ENCODE measurements at places on chromosomes 2 and 18.
A peak's percentile ranks its signal among the peaks of the same experiment; 100 is the strongest.

DNA sequence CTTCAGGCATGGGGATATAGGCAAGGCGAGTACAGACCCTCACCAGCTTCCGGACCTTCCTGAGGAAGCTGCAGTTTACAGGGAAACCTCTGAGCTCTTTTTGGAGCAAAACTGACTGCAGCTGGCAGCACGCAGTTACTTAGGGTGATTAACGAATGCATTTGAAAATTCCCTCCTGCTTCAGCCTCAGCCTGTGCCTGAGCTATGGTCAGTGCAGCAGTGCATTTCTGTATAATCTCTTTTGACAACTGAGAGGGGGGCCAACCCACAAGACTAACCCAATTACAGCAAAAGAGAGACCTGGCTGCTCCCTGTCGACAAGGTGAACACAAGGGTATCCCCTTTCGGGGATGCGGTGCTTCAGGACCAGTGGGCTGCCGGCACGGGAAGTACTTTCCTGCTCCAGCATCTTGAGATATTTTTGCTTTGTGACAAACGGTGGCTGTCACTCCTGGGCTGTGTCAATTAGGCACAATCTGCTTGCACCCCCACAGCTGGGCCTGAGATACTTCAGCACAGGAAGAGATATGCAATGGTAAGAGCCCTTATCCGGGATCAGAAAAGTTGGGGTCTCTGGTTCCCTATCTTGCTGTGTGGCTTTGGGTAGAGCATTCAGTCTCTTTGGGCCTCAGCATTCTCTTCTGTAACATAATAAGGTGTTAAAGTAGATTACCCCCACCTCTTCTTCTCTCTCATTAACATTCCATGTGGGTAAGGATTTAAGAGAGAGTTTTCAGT lies 141.0 kb downstream of the TMEM17 start:
- DNase-seq: no peak

DNA sequence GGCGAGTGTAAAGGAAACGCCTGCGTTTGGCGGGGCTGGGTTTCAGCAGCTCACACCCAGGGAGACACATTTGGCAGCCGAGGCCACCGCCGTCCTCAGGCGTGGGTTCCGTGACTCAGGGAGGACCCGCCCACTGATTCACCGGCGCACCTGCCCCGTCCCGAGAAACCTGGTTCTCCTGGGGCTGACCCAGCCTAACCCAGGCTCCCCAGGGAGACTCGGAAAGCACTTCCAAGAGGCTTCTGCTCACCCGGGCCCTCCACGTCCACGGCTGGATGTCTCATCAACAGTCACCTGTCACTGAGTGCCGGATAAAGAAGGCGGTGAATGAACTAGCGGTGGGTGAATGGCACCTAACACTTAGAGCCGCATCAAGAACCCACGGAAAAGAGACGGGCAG lies 126.4 kb upstream of the CTDP1 start:
- DNase-seq: no peak

GRCh38 chr2:233223059-233223894 lies 28.2 kb upstream of the ATG16L1 start:
- DNase-seq: no peak

DNA sequence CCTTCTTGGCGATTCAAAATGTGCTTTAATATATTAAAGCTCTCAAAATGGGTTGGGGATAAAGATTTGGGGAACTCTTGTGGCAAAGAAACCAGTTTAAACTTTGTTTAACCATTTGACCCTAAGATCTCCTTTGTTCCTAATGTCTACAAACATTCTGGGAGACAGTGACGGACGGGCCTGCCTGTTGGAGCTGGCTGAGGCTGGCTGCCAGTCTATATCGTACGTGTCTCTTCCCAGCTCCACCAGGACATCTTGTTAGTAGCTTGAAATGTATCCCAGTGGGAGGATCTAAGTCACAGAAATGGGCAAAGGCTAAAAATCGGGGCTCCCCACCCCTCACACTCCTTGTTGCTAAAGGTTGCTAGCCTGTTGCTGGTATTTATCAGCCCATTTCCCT lies 30.7 kb downstream of the ZNF532 start:
- DNase-seq: no peak

DNA sequence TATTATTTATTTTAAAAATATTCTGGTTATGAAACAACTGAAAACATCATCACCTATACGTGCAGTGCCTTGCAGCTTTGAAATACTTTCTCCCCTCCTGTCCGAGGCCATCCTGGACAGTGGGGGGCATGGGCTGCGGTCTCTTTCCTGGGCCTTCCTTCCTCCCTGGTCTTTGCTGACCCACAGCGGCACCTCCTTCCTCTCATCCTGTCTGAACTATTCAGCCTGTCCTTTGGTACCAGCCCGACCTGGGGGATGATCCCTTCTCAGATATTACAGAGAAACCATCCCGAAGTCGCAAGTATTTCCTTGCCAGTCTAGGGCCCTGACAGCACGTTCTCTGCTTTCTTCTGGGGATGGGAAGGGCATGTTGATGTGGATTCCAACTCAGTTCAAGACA lies 736.6 kb upstream of the HS6ST1 start:
- no peak for DNase-seq

DNA sequence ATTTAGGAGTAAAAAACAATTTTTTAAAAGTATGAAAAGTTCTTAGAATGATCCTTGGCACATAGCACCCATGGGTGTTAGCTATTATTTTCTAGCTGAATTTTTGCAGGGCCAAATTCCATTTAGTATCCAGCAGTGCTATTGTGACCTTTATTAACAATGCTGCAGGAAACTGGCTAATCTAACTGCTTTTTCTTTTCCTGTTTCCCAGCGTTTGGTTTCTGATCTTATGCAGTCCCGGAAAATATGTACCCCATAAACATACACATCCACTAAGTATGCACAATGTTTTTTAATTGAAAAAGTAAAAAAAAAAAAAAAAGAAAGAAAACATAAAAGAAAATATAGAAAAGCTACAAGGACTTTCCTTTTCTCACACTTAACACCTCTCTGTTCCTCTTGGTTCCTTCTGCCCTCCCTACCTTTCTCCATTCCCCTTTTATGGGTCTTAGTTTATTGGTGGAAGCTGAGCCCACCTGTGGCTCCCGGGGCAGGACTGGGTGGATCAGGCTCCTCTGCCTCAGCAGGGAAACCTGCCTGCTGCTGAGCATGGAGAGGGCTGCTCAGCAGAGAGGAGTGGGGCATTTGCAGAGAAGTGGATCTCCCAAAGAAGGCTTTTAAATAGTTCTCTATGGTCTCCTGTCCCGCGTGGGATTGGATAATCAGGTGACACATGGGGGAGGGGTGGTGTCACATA lies 9.3 kb upstream of the SLC16A14 start:
- DNase-seq: no peak

DNA sequence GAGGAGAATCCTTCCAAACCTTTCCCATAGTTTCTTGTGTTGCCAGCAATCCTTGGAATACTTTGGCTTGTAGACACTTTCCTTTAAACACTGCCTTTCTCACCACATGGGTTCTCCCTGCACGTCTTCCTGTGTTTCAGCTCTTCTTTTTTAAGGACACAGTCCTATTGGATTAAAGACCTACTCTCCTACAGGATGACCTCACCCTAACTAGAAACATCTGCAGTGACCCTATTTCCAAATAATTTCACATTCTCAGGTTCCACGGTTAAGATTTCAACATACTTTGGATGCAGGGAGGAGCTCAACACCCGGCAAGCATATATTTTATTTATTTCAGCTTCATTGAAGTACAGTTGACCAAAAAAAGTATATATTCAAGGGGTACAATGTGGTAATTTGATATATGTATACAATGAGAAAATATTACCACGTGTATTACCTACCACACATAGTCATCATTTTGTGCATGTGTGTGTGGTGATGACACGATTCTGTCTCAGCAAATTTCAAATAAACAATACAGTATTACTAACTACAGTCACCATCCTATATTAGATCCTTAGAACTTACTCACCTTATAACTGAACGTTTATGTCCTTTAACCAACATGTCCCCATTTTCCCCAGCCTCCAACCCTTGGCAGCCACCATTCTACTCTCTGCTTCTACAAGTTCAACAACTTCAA lies 745.0 kb downstream of the CBLN2 start:
- no peak for DNase-seq

GRCh38 chr2:105438104-105438929 lies 39.5 kb upstream of the FHL2 start:
- peak; percentile 96 for DNase-seq

DNA sequence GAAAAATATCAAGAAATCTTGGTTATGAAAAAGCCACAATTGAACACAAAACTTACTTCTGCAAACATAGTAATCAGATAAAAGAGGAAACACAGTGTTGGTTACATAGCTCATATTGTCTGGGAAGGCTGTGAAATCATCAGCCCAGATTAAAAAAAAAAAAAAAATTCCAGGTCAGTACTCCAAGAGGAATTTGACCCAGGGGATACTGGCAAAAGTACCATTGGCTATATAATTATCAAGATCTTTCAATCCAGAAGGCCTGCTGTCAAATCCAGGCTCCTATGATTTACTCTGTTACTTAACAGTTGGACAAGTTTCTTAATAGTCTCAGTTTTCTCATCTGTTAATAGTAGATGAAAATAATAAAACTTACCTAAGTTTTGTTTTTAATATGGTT lies 12.9 kb upstream of the IKZF2 start:
- no peak for DNase-seq

DNA sequence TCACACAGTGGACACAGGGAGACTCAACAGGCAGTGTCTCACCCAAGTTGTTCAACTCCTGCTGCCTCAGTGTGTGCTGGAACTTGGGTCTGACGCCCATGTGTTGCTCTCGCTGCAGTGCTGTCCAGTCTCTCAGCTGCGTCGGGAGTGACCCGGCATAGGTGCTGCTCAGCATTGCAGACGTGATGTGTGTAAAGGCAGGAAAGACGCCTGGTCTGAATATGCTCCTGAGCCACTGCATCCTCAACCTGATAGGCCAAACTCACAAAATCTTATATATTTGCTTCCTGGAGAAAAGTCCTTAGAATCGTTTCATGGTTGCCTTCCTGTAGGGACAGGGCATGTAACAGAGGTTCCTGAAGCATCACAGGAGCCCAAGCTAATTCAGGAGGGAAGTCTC lies 152.9 kb downstream of the INSIG2 start:
- no peak for DNase-seq

DNA sequence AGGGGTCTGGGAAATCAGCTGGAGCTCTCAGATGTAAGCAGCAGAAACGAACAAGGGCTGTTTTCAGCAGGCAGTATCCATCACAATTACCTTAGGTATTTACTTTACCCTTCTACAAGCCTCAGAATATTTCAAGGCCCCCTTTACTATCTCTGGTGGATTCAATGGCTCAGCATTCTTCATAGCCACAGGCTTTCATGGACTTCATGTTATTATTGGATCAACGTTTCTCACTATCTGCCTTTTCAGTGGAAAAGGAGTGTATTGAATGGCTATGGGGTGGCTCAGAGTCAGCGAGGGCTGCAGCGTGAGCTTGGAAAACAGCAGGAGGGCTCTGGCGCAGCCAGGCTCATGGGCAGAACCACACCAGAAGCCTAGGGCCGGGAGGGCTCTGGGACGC lies 16.6 kb upstream of the CHRNA1 start:
- no peak for DNase-seq

DNA sequence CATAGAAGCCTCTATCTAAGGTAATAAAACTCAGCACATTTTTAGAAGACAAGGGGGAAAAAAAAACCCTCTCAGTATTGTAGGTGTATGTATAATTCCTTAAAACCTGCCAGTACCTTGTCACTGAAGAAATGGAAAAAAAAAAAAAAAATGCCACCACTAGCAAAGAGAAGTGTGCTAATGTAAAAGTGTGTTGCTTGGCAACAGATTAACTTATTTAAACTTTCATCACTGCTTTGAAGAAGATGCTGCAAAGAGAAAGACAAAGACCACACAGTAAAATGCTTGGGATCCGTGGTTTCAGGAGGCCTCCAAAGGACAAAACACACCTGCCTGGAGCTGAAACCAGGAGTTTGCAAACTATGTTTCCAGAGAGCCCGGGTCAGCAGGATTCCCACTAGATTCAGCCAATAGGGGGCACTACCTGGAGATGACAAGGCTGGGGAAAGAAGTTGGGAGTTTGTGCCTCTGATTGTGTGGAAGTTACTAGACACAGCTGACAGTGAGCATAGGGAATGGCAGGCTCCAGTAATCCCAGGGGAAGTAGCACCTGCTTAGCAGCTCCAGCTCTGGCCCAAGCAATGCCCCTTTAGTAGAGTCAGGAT lies 169.1 kb upstream of the TRIB2 start:
- DNase-seq: no peak

GRCh38 chr2:101762451-101763171 lies 65.1 kb downstream of the MAP4K4 start:
- peak; percentile 52 for DNase-seq

DNA sequence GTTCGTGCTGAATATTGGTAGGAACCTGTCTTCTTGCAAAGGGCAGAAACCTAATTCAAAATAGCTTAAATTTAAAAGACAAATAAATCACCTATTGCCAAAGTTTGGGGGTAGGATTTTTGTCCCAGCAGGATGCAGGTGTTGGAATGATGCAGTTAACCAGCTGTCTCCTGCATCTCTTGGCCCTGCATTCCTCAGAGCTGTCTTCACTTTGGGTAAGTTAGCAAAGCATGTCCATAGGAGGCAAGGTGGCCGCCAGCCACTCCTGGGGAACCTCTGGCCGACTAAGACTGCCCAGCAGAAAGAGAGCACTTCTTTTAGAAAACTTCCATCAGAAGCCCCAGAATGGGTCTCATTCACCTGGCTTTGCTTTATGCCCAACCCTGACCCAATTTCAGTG lies 20.5 kb upstream of the NYAP2 start:
- no peak for DNase-seq

GRCh38 chr2:221156062-221156734 lies 415.9 kb downstream of the EPHA4 start:
- no peak for DNase-seq

- peak; percentile 78 for DNase-seq
Measured at GRCh38 chr2:214649440-214650205, 159.9 kb downstream of the BARD1 start.

DNA sequence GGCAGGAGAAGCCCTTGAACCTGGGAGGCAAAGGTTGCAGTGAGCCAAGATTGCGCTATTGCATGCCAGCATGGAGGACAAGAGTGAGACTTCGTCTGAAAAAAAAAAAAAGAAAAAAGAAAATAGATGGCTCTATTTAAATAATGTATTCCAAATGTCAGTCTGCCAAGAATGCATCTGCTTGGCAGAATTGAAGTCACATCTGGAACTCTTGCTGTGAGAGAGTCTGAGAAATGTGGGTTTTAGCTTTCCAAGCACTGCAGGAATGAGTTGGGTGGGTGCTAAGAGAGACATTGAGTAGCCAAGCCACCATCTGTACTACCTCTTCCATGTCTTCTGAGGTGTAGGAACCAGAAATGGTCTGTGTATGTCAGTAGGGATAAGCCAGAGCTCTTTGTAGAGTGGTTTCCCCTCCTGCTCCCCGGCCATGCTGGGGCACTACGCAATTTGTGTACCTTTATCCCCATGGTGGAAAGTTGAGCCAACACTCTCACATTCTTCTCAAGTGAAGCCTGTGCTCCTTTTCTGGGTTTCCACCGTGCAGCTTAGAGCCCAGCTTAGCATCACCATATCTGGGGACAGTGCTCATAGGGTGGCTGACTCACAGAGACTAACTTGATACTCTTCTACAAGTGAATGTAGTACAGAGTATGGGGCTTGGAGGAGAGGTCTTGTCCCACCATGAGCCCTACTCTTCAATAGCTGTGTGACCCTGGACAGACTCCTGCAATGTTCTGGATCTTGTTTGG lies 25.3 kb downstream of the IL1F10 start:
- DNase-seq: no peak

GRCh38 chr18:45802814-45803492 lies 22.5 kb upstream of the SIGLEC15 start:
- DNase-seq: peak; percentile 99
